Thyroid gland (tissue), 4 donors: ENCODE measurements at places on chromosomes 7 and 10. TPM values are rescaled to one million over a fixed set of nuclear protein-coding genes. Genes with fewer than 3 reads are reported as not detected.

- no peak for DNase-seq
Observed at GRCh38 chr10:87700031-87700796, 40.5 kb downstream of the PAPSS2 start.

- no peak for DNase-seq
Observed at GRCh38 chr7:115227473-115228235, 305.8 kb downstream of the MDFIC start.

- no peak for DNase-seq
Observed at GRCh38 chr10:98033515-98033914, 3.1 kb upstream of the CRTAC1 start.

- no peak for DNase-seq
Observed at GRCh38 chr7:103632972-103633371, 187.0 kb upstream of the SLC26A5 start.

The BEND7 gene
- 106 TPM for total RNA-seq

The SLC39A12 gene
- 0.11 TPM for total RNA-seq

The MIOS gene
- 37.2 TPM for total RNA-seq

The WNT2 gene
- 0.13 TPM for total RNA-seq

The RFC2 gene
- total RNA-seq: 16.8 TPM
